ENCODE measurements at places on chromosomes 2 and 18.

- no peak for DNase-seq
These were observed 39.2 kb upstream of the RNU4ATAC start for GRCh38 chr2:121491518-121491917.

DNA sequence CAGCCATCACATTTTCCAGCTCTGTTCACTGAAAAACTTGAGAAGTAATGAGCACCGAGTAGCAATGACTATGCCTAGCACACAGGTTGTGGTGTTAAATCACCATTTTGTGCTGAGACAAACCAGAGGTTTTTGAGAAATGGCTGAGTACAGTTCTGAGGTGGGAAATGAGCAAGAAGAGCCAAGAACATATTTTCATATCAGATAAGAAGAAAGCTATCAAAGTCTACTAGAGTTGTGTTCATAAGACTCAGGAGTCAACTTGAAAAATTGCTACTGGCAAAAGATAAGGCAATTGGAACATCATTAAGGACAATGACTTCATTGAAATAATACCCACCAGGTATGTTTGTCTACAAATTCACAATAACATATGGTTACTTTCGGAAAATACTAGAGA is 108.1 kb downstream of the RIT2 start:
- no peak for DNase-seq

- no peak for DNase-seq
These were observed 16.7 kb upstream of the ASXL2 start for GRCh38 chr2:25895018-25895417.

DNA sequence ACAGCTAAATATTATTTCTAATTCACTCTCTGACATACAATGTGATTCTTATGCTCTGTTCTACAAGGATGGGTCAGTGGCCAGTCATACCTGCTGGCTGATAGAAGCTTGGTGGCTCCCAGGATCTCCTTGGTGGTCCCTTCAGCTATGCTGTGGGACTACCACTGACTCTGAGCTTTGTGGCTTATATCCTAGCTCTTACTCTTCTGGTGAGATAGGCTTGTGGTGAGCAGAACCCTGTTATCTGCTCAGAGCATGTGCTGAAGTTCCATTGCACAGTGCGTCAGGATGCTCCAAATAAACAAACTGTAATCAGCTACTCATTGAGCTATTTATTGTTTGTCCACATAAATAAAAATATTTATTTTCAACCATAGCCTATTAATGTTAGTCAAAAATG is 51.7 kb downstream of the MFSD6 start:
- DNase-seq = no peak

GRCh38 chr2:229237270-229237669 is 33.8 kb downstream of the PID1 start:
- no peak for DNase-seq

DNA sequence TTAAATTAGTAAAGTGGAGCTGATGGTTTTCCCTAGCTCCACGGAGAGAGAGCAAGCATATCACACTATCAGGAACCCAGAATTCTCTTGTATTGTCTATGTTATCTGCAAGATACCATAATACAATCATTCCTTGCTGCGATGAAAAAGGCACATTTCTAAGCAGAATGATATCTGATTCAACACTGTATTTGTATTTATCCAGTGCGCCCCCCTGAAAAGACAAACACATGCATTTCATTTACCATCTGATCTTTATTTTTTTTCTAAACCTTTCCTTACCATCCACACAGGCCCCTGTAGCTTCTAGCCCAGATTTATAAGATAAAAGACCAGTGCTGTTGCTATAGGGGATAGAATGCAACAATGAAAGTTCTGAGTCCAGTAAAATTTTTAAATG is 420.6 kb downstream of the TDRD15 start:
- DNase-seq = no peak

GRCh38 chr18:49052891-49053644 is 102.3 kb upstream of the SMAD7 start:
- DNase-seq = no peak

GRCh38 chr2:60882971-60883753 is 1.8 kb downstream of the REL start:
- DNase-seq = no peak

DNA sequence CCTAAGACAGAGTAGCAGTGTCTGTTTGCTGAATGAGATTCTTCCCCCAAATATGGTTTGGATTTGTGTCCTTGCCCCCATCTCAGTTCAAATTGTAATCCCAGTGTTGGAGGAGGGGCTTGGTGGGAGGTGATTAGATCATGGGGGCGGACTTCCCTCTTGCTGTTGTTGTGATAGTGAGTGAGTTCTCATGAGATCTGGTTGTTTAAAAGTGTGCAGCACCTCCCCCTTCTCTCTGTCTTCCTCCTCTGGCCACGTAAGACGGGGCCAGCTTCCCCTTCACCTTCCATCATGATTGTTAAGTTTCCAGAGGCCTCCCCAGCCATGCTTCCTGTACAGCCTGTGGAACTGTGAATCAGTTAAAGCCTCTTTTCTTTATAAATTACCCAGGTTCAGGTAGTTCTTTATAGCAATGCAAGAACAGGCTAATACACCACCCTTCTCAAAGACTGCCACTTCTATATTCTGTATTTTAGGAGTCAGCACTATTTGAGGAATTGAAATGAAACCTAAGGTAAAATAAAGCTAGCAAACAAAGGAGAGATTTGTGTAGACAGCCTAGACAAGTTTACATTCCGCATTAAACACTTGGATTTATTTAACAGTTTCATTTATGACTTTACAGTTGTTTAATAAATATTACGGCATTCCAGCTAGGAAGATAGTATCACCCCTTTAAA is 21.6 kb downstream of the FBXO36 start:
- no peak for DNase-seq

DNA sequence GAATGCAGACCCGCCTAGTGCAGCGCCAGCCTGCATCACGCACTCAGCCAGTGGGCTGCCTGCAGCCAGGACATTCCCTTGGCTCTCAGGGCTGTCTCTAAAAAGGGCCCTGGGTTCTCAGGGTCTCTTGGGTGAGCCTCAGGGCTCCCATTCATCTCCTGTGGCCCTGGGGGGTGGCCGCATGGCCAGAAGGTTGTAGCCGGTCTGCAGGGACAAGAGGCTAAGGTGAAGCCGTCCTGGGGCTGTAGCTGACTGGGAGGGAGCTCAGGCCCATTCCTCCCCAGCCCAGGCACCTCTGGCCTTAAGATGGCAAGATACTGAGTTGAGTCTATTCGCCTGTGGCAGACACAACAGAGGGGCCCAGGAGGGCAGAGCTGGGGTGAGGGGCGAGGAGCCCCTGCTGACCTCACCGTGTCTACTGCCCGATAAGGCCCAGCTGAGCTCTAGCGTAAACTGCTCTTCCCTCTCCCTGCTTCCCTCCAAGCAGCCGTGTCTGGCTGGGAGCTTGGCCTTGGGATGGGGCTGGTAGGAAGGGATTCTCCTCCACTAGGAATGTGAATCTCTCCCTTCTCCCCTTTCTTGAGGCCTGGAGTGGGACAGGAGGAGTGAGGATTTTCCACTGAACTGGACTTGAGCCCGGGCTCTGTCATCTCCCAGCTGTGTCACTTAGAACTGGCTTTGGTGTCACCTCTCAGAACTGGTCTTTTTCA is 37.9 kb downstream of the INHBB start:
- DNase-seq = no peak

DNA sequence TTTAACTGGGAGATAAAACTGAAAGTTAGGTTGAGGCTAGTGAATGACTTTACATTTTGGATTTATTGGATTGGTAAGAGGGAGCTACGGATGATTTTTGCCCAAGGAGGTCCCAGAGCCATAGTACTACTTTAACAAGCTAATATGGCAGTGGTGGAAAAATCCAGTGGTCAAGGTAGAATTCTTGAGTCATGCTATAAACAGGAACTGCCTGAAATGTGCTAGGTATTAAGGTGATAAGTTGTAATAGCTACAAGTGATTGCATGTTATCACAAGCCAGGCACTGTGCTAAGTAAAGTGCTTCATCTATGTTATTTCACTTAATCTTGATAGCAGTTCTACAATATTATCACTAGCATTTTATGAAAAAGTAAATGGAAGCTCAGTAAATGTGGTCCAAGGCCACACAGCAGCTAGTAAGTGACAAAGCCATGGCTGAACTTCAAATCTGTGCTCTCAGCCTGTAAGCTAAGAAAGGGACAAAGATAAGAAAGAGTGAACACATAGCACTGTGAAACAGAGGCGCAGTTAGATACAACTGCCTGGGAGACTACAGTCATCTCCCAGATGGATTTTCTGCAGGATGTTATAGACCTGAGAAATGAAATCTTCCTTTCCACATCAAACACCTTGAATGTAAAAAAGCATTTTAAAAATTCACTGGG is 469.6 kb downstream of the TGIF1 start:
- no peak for DNase-seq

GRCh38 chr2:10522170-10522448 is 74.0 kb upstream of the ODC1 start:
- DNase-seq = no peak

GRCh38 chr2:65319072-65319673 is 91.5 kb downstream of the ACTR2 start:
- no peak for DNase-seq

DNA sequence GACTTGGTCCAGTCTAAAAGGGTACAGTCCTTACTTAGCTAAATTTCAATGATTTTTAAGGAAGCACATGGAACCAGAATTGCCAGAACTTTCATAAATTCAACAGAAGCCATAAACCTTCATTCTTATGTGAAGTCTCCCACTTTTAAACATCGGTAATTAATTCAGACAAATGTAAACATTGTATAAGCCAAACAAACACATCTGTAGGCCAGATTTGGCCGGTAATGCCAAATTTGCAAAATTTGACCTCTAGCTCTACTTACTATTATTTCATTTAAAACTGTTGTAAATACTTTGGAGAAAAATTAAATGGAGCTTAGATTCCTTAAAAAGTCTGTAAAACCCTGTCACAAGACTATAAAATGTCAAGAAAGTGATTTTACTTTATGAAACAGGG is 83.2 kb upstream of the GALNT5 start:
- no peak for DNase-seq

All from activated CD4-positive, CD25-positive, alpha-beta regulatory T cell treated with anti-CD3 and anti-CD28 coated beads, Interleukin-2, amount 50 U/mL, for 72 hours (primary cell).